ENCODE measurements at places on chromosomes 1 and 21.

DNA sequence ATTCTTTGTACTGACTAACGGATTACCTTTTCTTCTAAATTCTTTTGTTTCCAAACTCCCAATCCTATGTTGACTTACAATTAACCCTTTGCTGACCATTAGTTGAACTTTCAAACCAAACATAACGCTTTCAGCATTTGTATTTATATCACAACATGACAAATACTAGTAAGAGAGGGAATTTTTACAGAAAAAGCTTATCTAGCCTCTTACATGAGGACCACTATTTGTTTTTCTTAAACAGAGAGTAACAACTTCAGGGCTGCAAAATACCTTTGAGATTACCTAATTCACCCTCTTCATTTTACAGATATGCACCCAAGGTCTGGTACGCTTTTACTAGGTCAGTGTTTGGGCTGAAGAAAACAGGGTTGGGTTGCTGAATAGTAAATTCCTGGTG is 45.0 kb upstream of the CXADR start:
- no peak for DNase-seq

GRCh38 chr1:221162352-221162751 is 283.1 kb downstream of the HLX start:
- DNase-seq: no peak

DNA sequence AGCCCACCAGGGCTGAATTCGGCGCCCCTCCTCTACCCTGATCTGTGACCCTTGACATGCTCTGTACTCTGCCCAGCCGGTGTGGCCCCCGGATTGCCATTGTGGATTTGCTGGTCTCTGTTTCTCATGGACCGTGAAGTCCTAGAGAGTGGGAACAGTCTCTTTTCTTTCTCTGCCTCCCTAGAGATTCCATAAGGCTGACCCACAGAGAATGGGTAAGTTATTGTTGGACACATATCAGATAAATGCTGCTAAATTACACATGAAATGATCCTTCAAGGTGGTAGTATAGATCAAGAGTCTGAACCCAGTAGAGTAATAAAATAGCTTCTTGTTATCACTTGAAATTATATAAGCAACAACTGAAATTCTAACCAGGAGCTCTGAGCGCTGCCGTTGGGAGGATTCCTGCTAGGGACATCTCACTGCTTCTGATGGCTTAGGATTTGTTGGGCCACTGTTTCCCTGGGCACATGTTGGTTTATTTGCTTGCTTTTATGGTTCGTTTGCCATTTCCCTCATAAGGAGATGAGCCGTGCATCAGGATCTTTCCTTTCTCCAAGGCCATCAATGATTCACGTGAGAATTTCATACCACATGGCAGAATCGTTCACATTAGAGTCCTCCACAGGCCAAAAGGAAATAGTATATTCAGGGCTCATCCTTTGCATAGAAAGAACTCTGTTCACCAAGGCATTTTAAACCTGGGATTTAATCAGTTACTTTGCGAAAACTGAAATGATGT is 111.9 kb downstream of the ZBTB18 start:
- no peak for DNase-seq

GRCh38 chr21:38334866-38335265 is 78.1 kb downstream of the KCNJ15 start:
- DNase-seq: no peak

DNA sequence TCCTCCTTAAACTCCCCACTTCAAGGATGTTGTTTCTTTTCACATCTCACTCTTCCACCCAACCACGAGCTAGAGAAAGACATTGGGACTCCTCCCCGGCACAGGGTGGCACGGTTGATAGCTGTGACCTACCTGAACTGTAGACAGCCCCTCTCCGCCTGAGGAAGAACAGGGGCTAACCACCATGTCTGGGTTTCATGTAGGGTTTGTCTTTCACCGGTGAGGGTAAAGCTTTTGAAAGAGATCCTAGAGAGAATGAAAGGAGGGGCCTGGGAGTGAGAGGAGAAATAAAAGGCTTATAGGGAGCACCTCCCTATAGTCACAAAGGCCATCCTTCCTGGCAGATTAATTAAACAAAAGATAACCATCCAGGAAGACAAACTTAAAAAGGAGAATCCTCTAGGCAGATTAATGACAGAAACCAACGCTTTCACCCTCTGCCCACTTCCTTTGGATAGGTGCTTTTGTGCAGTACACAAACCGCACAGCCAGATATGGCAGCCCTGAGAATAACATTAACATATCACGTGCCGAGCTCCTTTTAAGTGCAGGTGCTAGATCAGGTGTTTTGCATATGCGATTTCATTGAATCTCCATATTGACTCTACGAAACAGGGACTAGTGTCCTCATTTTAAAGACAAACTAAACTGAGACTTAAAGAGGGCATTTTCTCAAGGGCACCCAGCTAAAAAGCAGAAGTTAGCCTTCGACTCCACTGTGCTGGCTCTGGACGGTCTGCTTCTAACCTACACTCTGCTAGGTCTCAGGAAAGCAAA is 178.1 kb upstream of the RUNX1 start:
- DNase-seq: no peak

DNA sequence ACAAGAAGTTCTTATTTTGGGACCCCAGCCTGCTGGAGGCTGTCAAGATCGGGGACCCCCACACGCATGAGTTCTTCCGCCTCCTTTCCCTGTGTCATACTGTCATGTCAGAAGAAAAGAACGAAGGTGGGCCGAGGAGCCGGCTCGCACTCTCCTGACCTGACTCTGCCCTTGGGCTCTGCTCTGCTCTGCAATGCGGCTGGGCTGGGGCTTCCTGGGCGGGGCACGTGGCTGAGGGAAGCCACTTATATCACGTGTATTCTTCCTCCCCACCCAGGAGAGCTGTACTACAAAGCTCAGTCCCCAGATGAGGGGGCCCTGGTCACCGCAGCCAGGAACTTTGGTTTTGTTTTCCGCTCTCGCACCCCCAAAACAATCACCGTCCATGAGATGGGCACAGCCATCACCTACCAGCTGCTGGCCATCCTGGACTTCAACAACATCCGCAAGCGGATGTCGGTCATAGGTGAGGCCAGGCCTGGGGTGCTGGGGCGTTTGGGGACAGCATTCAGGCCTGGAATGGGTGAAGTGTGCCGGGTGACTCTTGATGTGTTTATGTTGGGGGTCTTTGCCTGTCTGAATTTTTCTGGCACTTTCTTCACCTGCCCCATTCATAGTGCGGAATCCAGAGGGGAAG is 17.6 kb downstream of the ATP8B2 start:
- peak; percentile 42 for DNase-seq

Measured in stimulated activated CD8-positive, alpha-beta memory T cell treated with anti-CD3 and anti-CD28 coated beads, Interleukin-15, amount 100 ng/mL, for 4 hours (primary cell).